Central memory CD8-positive, alpha-beta T cell (primary cell): ENCODE measurements at places on chromosomes 12 and 14.

DNA sequence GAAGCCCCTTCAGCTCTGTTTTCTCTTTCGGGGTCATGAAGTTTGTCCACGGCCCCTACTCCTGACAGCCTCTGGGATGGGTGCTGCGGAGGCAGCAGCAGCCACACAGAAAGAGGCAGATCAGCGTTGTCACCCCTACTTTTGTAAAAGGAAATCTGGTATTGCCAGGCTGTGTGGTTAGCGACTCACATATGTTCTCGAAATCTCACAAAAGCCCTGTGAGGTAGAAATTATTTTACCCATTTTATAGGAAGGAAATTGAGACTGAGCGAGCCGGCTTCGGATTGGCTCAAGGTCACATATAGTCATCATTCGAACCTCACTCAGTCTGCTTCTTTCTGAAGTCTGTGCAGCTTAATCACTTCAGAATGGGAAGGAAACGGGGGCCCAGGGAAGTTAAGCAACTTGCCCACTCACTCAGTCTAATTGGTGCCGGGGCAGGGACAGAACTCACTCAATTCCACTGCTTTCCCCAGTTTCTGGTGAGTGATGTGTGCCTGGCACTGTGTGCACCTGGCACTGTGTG, 1.1 kb upstream of the CKAP4 start:
- DNase-seq = no peak

- DNase-seq = no peak
Measured at GRCh38 chr14:102496331-102496691, 13.3 kb downstream of the ANKRD9 start.

- DNase-seq = no peak
Measured at GRCh38 chr14:83217492-83217891, 1683.8 kb upstream of the SEL1L start.

GRCh38 chr12:93514853-93515252, 47.5 kb downstream of the MRPL42 start:
- DNase-seq = no peak

- no peak for DNase-seq
Measured at GRCh38 chr14:76262641-76263040, 110.9 kb downstream of the GPATCH2L start.

DNA sequence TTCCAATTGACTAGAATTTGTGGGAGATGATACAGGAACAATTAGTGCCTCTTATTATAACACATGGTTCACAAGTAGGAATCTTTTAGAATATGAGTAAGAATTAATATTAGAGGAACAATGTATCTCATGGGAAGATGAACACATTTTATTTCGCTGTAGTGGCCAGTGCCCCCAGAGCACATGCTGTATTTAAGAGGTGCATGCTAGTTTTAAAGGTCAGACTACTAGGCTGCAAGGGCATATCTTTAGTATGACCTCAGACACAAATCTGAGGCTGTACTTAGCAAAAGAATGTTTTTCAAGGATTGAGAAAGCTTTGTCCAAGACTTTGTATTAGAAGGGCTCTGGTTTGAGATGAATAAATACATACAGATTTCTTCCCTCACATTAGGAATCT, 586.9 kb downstream of the CCER1 start:
- no peak for DNase-seq

- no peak for DNase-seq
Measured at GRCh38 chr12:414859-415258, 13.4 kb downstream of the CCDC77 start.

GRCh38 chr14:26596543-26597061, 1.2 kb downstream of the NOVA1 start:
- no peak for DNase-seq

GRCh38 chr14:36503771-36504741, 16.0 kb downstream of the NKX2-1 start:
- DNase-seq = no peak

DNA sequence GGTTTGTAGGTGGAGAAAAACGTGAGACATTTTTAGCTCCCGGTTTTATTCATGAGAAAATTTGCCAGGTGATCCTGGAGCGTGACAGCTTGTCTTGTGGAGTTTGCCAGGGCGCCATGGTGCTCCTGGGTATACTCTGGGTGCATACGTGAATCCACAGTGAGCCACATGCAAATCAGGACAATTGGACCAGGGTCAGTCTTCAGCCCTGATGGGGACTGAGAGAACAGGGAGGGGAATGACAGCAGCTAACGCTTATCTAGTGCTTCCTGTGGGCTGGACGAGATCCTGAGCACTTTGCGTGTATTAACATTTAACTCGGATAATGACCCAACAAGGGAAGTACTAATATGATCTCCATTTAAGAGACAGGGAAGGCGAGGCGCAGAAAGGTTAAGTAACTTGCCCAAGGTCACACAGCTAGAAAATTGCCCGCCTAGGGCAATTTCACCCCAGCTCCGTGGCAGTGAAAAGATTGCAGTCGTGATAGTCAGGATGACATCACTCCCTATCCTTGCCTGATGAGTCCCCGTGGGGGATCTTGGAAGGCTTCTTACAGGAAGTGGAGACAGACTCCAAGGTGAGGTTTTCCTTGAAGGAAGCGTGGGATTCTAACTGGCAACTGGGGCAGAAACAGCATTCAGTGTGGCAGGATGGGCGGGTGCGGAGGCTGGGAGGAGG, 118.4 kb upstream of the NCOR2 start:
- DNase-seq = no peak

DNA sequence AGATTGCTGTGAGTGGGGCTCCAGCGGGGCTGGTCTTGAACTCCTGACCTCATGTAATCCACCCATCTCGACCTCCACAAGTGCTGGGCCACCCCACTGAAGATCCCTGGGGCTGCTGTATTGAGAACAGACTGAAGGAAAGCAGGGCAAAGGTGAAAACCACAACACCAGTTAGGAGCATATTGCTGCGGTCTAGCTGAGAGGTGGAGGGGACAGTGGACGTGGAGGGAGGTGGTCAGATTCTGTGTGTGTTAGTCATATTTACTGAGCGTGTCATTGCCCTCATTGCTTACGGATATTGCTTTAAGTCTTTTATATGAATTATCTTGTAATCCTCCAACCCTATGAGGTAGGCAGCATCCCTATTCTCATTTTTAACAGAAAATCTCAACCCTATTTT, 69.0 kb upstream of the OVCH1 start:
- no peak for DNase-seq

DNA sequence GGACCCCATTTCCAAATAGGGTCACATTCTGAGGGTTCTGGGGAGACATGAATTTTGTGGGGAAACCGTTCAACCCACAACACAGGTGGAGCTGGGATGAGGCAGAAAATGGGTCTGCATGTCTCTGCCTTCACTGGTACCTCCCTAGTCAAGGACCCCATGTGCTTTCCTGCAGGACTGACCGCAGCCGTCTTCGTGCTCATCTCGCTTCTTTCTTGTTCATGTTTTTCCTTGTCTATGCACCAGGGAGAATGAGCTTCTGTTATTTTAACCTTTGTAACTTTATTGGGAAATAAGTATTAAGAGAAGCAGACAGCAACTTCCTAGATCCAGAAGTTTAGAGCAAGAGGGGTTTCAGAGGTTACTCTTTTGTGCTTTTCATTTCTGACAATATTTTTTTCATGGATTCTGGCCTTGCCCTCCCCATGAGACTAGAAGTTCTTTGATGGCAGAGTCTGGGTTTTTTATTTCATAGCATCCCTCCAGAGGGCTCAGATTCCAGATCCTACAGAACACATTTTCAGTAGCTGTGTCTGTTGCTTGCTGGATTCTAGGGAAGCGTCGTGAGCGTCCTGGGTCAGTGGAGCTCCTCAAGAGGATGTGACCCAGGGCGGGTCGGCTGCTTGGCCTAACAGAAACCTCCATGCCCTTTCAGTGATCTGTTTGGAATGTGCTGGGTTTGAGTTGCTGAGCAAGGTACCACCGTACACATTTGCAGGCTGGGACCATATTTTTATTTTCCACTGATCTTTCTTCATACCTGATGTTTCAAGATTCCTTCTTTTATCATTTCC, 104.2 kb downstream of the ADGRD1 start:
- no peak for DNase-seq

DNA sequence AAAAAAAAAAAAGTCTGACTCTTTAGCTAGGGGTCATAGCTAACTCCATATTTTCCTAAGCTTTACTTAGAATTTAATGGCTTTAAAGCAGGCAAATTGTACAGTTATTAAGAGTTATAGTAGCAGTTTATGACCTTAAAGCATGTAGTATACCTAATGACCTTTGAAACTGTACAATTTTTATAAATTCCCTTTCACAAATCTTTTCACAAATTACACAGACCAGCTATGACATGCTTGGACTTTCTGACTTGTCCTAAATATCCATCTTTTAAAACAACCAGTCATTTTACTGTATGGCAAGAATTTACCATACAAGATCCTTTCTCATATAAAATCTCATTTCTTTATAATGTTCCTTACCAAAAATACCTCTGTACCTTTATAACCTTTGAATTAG, 74.8 kb downstream of the C14orf132 start:
- DNase-seq = no peak

GRCh38 chr12:11581179-11581755, 68.2 kb upstream of the ETV6 start:
- peak; percentile 33 for DNase-seq

- no peak for DNase-seq
Measured at GRCh38 chr14:55333711-55334485, 62.7 kb downstream of the FBXO34 start.

DNA sequence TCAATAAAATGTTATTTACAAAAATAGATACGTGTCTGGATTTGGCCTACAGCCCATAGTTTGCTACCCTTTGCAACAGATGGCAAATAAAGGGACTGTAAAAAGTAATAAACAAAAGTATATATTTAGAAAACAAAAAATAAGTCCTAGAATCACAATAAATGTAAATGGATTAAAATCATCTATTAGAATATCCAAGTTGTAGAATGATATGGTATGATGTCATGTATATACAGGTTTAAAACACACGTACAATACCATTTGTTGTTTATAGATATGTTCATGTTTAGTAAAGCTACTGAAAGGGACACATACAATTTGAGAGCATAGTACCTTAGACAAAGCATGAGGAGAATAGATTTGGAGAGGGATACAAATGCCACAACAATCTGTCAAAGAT, 219.5 kb downstream of the BCL11B start:
- DNase-seq = no peak

DNA sequence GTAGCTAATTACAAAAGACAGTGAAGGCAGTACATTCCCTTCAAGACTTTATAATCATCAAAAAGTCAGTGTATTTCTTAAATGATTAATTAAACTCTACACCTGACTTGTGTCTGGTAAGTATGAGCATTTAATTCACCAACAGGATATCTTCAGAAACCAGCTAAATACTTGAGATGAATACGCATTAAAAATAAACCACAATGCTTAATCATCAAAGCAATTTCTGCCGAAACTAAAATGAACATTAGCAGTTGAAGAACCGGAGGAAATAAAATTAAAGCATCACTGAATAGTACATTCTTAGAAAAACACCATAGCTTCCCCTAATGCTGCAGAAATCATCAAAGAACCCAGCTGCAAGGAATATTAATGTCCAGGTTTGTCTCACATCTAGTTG, 32.7 kb downstream of the SLC25A21 start:
- no peak for DNase-seq

DNA sequence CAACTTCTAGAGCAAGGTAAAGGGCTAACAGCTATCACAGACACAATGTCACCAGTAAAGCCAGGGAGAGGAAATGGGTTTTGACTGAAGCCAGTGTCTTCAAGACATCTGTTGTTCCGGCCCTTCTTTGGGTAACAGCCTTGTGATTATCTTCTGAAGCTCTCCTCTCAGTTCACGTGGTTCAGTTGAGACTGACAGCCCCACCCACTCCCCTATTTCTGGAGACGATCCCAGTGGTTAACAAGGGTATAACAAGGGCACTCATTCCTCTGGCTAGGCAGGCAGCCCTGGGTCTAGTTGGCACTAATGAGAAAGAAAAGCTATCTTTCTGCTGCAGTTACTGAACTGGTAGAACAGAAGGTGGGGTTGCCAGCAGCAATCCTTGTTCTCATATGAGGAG, 6.9 kb downstream of the GNPTAB start:
- peak; percentile 43 for DNase-seq

- no peak for DNase-seq
Measured at GRCh38 chr12:50075808-50076170, 9.4 kb upstream of the SMARCD1 start.

- DNase-seq = no peak
Measured at GRCh38 chr14:24085215-24085614, 8.9 kb upstream of the PCK2 start.

DNA sequence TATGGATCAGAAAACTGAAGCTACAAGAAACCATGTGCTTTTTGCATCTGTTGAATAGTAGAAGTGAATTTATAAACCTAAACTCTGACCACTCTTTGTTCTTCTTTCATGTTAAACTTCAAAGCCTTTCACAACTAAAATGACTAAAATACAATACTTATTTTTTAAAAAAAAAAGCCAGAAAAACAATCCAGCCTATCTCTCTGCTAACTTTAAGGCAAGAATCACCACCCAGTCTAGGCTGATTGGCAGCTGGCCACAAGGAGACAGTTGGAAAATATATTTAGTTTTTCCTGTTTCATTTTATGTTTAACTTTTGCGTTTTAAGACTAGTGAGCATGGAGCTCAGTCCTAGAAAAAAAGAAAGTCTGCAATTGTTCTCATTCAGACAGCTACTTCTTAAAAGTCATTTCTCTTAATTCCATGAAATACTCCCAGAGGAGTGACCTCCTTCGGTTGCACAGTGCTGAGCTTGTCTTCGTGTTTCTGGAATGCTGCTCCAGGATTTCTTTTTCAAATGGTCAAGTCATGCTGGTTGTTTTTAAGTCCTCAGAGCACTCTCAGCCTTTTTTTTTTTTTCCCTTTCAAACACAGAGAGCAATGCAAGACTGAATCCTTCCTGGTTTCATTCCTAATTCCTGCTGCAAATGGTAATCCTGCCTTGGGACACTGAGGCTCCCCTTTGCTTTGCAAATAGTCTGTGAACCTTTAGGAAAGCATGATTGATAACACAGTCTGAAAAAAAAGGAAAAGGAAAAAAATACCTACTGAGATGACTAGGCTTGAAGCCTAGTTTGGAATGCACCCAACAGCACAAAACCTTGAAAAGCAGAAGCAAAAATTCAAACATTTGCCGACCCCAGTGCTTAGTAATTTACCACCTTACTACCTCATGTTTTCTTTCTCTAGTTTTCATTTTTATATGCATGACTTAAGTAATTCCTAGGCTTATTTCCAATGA, 233.3 kb upstream of the DAAM1 start:
- no peak for DNase-seq

- no peak for DNase-seq
Measured at GRCh38 chr14:81946834-81947798, 413.5 kb upstream of the SEL1L start.

DNA sequence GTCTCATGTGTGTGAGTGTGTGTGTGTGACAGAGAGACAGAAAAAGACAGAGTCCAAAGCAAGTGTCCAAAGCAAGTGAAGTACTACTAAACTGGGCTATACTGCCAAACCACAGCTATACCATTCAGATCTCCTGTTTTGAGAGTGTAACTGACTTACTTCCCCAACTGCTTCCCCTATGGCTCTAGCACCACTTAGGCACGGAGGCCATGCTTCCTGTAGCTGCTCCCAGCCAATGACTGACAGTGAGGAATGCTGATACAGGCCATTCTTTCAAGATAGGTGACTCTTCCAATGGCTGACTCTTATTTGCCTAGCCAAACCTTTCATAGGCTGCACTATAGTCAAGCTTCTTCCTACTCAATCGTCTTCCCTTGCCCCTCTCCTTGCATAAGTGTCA, 393.2 kb downstream of the BCAT1 start:
- no peak for DNase-seq
